Kidney (tissue), 22 donors: ENCODE measurements at places on chromosomes 5 and 9.

DNA sequence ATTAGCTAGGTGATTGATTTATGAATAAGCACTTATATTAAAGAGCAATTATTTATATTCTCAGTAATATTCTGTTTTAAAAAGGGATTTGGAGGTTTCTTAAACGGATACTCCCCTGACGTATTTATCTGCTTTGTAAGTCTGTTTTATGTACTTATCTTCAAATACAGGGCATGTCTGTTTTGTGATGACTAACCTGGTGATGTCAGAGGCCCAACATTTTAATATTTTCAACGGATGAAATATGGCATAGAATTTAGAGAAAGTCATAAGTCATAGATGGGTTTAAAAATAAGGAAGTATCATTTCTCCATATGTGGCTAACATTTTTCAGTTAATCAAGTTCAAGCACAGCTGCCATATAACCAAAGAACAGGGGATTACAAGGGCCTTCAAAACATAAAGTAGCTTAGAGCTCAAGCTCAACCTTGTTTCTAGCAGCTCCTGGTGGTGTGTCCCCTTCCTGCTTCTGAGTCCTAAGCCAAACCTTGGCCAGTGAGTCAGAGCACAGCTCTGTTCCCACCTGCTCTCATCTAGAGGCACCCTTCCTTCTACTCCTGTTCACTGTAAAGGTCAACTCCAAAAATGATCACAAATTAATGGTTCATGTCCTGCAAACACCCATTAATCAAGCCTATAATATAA, 131.4 kb downstream of the OXCT1 start:
- DNase-seq, result no peak
- H3K4me3 ChIP-seq, result no peak overlapping the region
- H3K27ac ChIP-seq, result no peak overlapping the region
- H3K36me3 ChIP-seq, result peaks cover 3% of the 10 kb centered on the region
- H3K27me3 ChIP-seq, result no peaks in the 10 kb centered on the region
- H3K4me1 ChIP-seq, result no peaks in the 10 kb centered on the region

GRCh38 chr5:5293029-5293428, 129.4 kb upstream of the ICE1 start:
- H3K27me3 ChIP-seq, result no peaks in the 10 kb centered on the region
- no peak for DNase-seq
- H3K4me1 ChIP-seq, result peaks cover under 1% of the 10 kb centered on the region
- H3K36me3 ChIP-seq, result no peaks in the 10 kb centered on the region

DNA sequence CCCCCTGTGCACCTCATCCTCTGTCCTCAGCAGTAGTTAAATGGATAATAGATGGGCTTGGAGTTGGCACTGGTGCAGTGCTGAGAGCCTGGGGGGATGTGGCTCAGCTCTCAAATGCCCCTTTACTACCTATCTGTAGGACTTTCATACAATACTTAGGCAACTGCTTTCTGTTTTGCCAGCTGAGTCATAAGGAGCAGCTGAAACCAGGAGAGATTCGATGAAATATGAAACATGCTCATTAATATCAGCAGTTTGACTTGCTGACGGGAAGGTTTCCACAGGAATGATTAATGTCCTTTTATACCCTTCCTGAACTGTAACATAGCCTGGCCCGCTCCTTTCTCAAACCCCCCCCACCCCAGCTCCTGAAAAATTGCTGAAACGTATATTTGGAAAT, 142.6 kb downstream of the SAXO1 start:
- H3K27ac ChIP-seq, result no peak overlapping the region
- no peak overlapping the region for H3K4me3 ChIP-seq
- H3K27me3 ChIP-seq, result no peaks in the 10 kb centered on the region
- no peak for DNase-seq

DNA sequence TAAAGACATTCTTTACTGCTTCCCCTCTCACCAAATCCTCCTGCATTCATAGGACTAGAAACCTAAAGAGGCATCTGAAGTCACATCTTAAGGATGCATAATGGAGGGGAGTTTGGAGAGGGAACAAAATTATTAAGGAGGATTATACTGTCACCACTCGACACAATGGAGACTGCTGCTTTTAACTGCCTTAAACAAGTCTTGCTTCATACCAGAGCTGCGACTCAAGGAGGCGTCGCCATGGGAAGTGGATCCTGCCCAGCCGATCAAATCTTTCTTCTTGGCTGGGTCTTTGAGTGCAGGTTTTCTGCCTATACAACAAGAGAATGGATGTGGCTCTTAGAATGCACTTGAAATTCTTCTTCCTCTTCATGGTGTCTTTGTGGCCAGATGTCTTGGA, 66.7 kb upstream of the FOXE1 start:
- H3K36me3 ChIP-seq, result no peaks in the 10 kb centered on the region
- peaks cover 2% of the 10 kb centered on the region for H3K27me3 ChIP-seq
- no peak overlapping the region for H3K4me3 ChIP-seq
- H3K4me1 ChIP-seq, result no peaks in the 10 kb centered on the region
- H3K27ac ChIP-seq, result no peak overlapping the region

DNA sequence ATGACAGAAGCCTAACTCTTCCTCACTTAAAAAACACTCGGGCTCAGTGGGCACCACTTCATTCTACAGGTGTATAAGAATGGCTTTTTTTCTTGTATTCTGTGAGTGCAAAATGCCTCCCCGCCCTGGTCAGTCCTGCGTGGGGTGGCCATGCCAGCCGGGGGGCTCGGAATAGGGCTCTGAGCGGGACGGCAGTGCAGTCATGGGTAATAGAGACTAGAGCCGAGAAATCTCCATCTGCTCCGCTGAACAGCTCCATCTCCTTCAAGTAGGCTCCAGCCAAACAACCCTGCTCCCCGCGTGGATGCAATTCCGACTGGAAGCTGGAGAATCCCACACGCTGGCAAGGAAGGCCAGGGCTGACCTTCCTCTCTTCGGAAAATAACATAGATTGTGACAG, 317.0 kb upstream of the IRX4 start:
- no peaks in the 10 kb centered on the region for H3K36me3 ChIP-seq
- no peak for DNase-seq
- no peak overlapping the region for H3K27ac ChIP-seq
- peaks cover 12% of the 10 kb centered on the region for H3K27me3 ChIP-seq
- no peaks in the 10 kb centered on the region for H3K4me1 ChIP-seq

DNA sequence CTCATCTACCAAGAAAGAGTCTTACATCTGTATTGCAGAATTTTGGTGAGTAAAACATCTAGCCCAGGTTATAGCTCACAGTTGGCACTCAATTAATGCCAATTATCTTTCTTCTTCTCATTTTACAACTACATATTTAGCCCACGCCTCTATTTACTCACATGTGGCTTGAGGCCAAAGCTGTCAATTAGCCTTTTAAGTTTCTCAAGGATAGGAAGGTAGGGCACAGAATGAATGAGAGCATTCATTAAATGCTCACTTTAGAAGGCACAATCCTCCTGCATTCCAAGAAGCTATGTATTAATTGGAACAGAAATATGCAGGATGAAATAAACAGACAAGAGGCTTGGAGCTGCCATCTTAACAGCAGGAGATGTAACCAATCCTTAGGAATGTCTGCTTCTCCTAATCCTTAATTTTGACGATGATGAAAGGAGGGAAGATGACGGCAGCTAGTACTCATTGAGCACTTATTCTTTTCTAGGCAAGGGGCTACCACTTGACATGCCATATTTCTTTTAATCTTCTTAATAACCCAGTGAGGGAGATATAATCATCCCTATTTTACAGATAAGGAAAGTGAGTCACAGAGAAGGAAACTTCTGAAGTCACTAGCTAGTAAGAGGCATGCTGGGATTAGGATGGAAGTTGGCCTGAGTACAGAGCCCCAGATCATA, 30.8 kb upstream of the PANK3 start:
- H3K4me1 ChIP-seq, result no peaks in the 10 kb centered on the region
- no peak overlapping the region for H3K4me3 ChIP-seq
- no peak for DNase-seq
- no peak overlapping the region for H3K27ac ChIP-seq

DNA sequence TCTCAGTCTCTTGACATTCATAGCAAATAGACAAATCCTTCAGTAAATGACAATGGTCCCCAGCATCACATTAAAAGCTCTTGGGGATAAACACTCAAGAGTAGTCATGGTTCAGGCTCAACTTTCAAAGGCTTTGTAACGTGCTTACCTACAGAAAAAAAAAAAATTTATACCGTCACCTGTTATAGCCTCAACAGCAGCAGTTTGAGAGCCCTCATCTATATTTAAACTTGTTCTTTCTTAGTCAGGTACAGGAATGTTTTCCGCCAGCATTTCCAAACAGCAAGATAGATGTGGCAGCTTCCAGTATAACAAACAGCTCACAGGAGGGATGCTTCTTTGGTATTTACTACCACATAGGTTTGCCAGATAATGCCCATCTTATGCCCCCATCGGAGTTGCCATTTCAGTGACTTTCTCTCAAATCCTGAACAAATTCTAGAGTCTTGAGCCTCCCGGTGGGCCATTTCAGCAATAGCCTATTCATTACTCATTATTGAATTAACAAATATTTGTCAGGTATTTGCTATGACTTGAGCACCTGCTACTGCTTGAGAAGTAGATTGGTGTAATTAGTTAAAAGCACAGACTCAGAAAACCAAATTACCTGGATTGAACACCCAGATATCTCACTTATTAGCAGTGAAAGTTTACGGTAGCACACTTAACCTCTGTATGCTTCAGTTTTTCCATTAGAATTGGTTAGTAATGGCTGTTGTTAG, 470.0 kb downstream of the EBF1 start:
- H3K4me3 ChIP-seq, result no peak overlapping the region
- H3K27ac ChIP-seq, result no peak overlapping the region
- DNase-seq, result no peak
- H3K36me3 ChIP-seq, result no peaks in the 10 kb centered on the region

GRCh38 chr5:75367401-75367800, 30.4 kb downstream of the HMGCR start:
- H3K36me3 ChIP-seq, result no peaks in the 10 kb centered on the region
- no peak for DNase-seq
- H3K4me3 ChIP-seq, result no peak overlapping the region
- H3K27ac ChIP-seq, result no peak overlapping the region
- peaks cover 2% of the 10 kb centered on the region for H3K4me1 ChIP-seq

GRCh38 chr9:1535051-1535450, 480.1 kb upstream of the SMARCA2 start:
- H3K27me3 ChIP-seq, result no peaks in the 10 kb centered on the region
- H3K27ac ChIP-seq, result no peak overlapping the region
- no peak for DNase-seq
- H3K4me1 ChIP-seq, result no peaks in the 10 kb centered on the region
- H3K4me3 ChIP-seq, result no peak overlapping the region
- no peaks in the 10 kb centered on the region for H3K36me3 ChIP-seq

GRCh38 chr5:124996764-124997077, 250.3 kb upstream of the ZNF608 start:
- no peaks in the 10 kb centered on the region for H3K27me3 ChIP-seq
- no peak for DNase-seq
- H3K4me1 ChIP-seq, result no peaks in the 10 kb centered on the region

- no peaks in the 10 kb centered on the region for H3K36me3 ChIP-seq
- H3K4me3 ChIP-seq, result no peak overlapping the region
- H3K27ac ChIP-seq, result no peak overlapping the region
- DNase-seq, result peak; percentile 59
- H3K27me3 ChIP-seq, result no peaks in the 10 kb centered on the region
Observed at GRCh38 chr9:98314381-98315066, 59.1 kb upstream of the TBC1D2 start.

DNA sequence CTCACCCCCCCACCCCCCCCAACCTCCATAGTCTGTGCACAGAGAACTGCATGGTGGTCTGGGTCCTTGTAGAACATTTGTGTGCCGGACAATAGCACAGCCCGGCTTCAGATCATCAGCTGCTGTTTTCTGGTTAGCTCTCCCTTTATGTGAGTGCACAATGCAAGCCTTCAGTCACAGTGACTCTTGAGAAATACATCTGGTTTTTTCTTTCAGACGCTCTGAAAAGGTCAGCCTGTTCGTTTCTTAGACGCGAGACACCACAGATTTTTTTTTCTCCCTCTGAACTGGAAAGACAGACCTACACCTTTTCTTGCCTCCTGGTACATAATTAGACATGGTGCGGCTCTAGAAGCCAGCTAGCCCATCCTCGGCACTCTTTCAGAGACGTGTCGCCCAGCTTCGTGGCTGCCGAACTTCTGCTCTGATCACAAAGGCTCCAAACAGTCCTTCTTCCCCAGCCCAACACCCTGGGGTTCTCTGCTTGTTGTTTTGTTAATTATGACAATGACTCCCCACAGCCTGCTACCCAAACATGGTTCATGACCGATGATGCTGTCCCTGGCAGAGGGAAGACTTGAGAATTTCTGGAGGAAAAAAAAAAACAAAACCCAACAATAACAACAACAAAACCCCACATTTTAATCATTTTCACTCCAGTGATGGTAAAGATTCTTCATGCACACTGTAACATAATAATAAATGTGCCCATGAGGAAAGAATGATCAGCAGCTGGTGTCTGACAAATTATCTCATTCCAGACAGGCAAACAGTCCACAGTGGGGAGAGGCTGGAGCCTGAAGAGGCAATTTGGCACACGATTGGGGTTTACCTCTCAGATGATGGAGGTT, 241.4 kb upstream of the ZNF462 start:
- no peak overlapping the region for H3K4me3 ChIP-seq
- no peaks in the 10 kb centered on the region for H3K36me3 ChIP-seq
- H3K27me3 ChIP-seq, result no peaks in the 10 kb centered on the region

DNA sequence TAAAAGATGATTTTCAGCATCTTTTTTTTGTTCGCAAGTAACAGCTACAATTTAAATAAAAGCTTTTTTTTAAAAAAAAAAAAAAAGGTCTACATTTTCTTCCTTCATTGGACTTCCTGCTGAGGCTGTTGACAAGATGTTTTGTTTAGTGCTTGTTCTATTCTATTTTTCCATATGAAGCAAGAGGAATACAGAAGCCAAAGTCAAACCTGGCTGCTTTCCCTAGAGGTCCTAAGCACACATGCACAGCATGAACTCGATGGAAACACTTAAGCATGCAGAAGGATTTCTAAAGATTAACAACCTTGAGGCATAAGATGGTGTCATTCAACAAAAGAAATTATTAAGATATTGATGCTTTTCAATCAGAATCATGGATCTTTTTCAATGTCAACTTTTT, 105.1 kb downstream of the ADCY2 start:
- no peaks in the 10 kb centered on the region for H3K36me3 ChIP-seq
- no peak overlapping the region for H3K27ac ChIP-seq
- H3K27me3 ChIP-seq, result no peaks in the 10 kb centered on the region
- H3K4me3 ChIP-seq, result no peak overlapping the region
- DNase-seq, result no peak

DNA sequence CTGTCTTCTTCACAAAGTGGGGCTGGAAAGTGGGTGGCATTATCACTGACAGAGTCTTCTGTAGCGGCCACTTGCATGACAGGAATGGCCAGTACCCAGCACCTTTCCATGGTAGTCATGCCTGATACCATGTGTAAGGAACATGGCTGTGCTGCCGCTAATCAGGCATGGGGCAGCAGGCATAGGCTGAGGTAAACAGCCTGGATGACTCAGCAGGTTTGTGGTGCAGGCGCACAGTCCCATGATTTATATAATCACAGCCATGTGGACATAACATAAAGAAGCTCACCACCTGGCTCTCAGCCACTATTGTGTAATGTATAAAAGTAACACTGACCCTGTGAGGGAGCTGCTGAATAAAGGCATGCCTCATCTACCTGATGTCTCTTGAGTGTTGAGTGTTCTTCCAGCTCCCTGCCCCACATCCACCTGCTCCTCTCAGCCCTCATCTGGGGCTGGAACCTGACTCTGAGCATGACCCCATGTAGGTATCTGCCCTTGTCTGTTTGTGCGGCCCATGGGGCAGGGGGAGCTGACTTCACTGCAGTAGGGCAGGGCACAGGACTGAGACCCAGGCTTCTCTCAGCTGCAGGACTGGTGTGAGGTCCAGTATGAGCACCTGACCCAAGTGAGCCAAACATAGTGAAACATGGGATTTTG, 13.2 kb upstream of the ICE1 start:
- no peaks in the 10 kb centered on the region for H3K4me1 ChIP-seq
- no peaks in the 10 kb centered on the region for H3K27me3 ChIP-seq
- no peaks in the 10 kb centered on the region for H3K36me3 ChIP-seq
- no peak for DNase-seq
- no peak overlapping the region for H3K27ac ChIP-seq
- H3K4me3 ChIP-seq, result no peak overlapping the region
